Heart right ventricle (tissue), 16 donors: ENCODE measurements at places on chromosomes 7 and 10.

DNA sequence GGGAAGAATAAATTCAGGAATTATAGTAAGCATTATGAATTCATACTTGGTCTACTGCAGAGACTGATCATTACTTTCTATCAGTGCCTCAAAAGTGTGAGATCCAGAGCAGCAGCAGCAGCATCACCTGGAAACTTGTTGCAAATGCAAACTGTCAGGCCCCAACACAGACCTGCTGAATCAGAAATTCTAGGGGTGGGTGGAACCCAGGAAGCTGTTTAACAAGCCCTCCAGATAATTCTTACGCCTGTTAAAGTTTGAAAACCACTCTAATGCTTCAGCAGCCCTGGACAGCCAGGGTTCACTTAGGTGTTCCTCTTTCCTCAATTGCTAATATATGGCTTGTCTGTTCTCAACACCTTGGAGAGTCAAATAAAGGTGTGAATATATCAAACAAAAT is 19.5 kb downstream of the CACUL1 start:
- H3K36me3 ChIP-seq, result no peaks in the 10 kb centered on the region
- H3K27ac ChIP-seq, result no peak overlapping the region
- no peak overlapping the region for H3K4me3 ChIP-seq
- no peak for DNase-seq
- H3K4me1 ChIP-seq, result peaks cover 93% of the 10 kb centered on the region

DNA sequence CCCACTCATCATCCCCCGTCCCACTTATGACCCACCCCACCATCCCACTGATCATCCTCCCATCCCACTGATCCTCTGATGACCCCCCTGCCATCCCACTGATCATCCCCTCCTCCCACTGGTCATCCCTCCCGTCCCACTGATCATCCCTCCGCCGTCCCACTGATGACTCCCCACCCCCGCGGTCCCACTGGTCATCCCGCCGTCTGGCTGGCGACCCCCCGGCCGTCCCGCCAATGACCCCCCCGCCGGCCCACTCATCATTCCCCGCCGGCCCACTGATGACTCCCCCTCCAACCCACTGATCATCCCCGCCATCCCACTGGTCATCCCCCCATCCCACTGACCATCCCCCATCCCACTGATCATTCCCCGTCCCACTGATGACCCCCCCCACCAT is 161.1 kb downstream of the GRM8 start:
- no peaks in the 10 kb centered on the region for H3K36me3 ChIP-seq
- H3K27me3 ChIP-seq, result no peaks in the 10 kb centered on the region
- DNase-seq, result no peak
- H3K4me3 ChIP-seq, result no peak overlapping the region
- H3K27ac ChIP-seq, result no peak overlapping the region

DNA sequence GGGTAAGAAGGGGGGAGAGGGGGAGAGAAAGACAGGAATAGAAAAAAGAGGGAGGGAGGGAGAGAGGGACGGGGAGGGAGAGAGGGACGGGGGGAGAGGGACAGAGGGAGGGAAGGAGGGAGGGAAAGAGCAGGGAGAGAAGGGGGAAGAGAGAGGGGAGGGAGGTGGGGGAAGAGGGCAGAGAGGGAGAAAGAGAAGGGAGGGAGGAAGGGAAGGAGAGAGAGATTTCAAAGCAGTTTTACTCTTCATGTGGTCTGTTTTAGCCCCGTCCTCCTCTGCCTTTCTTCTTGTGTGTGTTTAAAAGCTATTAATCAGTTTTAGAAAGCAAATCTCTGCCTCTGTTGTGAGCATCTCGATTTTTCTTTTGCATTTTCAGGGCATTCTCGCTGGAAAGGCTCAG is 237.0 kb downstream of the WDR37 start:
- DNase-seq, result no peak
- no peak overlapping the region for H3K27ac ChIP-seq
- no peaks in the 10 kb centered on the region for H3K4me1 ChIP-seq

- H3K4me1 ChIP-seq, result no peaks in the 10 kb centered on the region
- no peaks in the 10 kb centered on the region for H3K27me3 ChIP-seq
- peak overlapping the region; percentile 21 for H3K27ac ChIP-seq
- H3K4me3 ChIP-seq, result no peak overlapping the region
These were observed 74.6 kb downstream of the WDFY4 start for GRCh38 chr10:48759113-48759901.

DNA sequence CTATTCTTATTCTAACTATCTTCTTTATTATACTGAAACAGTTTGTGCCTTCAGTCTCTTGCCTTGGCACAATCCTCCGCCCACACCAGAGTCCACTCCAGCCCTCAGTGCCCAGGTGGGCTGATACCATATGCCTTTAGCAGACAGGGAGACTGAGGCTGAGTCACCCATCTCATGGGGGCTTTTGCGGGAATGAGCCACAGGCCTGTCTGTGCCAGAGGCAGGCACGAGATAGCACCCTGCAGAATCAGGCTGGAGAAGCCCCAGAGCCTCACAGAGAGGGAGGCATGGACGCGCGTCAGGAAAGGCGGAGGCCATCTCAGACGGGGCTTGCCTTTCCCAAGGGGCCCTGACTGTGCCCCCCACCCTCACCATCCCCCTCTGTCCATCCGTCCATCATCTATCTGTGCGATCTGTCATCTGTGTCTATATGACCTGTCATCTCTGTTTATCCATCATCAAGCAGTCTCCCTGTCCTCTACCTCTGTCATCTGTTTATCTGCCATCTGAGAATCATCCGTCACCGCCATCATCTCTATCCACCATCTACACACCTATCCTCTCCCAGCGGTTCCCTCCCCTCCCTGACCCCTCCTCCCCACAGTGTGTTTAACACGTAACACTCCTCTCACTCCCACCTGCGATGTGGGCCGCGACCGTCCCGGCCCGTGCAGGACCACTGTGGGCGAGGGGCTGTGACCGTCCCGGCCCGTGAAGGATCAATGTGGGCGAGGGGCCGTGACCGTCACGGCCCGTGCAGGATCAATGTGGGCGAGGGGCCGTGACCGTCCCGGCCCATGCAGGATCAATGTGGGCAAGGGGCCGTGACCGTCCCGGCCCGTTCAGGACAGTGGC is 7.3 kb upstream of the ADAP1 start:
- peaks cover 34% of the 10 kb centered on the region for H3K4me1 ChIP-seq
- no peak for DNase-seq
- H3K27ac ChIP-seq, result no peak overlapping the region
- H3K36me3 ChIP-seq, result peaks cover 4% of the 10 kb centered on the region
- H3K27me3 ChIP-seq, result no peaks in the 10 kb centered on the region

DNA sequence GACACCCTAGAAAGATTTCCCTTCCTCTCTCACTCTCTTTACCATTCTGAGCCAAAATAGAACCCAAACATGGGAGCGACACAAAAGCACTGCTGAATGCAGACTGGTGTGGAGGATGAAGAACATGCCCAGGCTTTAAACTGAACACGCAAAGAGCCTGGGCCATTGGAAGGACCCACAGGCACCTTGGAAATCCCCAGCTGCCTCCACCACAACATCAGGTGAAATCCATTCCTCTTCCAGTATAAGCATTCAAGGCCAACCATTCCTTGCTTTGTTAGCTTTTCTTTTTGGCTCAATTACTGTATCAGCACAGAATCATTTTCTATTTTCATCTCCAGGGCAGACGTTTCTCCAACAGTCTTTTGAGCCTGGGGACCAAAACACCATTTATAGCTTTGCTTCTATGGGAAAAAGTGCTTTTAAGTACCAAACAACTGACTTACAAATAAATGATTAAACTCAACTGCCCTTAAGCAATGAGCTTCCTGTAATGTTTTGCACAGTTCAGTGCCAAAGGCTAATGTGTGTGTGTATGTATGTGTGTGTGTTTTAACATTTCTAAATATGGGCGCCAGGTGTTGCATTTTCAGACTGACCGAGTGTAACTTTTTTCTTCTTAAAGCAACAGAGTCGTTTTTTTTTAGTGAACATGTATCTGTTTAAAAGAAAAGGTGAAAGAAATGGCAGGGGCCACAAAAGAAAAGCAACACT is 16.2 kb upstream of the BLNK start:
- H3K27ac ChIP-seq, result no peak overlapping the region
- no peak overlapping the region for H3K4me3 ChIP-seq
- no peaks in the 10 kb centered on the region for H3K36me3 ChIP-seq

DNA sequence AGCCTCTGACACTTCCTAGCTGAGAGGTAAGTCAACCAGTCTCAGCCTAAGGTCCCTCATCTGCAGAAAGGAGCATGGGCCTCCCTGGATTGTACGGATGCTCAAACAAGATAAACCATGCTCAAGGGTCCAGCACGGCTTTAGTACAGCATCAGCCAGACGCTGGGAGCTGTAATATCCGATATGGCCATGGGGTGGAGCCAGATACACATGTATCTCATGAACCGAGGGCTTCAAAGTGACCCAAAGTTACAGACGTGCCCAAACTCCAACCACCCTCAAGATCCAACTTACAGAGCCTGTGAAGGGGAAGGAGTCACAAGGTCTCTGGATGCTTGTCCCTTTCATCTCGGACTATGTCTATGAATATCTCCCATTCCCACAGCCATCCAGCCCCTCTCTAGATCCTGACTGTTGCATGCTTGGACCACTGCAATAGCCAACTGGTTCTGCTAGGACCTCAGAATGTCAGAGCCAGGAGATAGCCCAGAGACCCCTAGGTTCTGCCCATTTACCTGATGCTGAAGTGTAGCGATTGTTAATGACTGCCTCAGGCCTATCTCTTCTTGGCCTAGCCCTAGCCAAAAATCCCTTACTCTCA is 142.4 kb downstream of the SH3PXD2A start:
- no peaks in the 10 kb centered on the region for H3K27me3 ChIP-seq
- peaks cover 9% of the 10 kb centered on the region for H3K4me1 ChIP-seq
- H3K4me3 ChIP-seq, result no peak overlapping the region
